ENCODE measurements at places on chromosomes 2 and 18.

DNA sequence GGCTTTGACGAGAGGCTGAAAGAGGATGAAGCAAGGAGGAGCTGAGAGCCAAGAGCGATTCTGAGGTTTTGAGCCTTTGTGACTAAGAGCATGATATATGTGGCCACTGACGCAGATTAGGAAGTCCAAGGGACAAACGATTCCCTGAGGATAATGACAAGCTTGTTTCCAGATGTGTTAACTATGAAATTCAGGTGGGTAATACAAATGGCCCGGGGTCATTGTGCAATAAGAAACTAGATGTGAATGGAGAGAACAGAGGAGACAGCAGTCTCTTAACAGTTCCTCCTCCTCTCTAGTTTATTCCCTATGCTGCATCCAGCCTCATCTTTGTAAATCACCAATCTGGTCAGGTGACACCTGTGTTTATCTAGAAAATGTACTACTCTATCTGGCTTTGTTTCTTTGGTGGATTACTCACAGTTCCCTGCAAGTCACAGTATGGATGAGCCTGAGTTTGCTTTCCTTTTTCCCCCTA is 84.2 kb downstream of the SOCS6 start:
- no peak for DNase-seq

DNA sequence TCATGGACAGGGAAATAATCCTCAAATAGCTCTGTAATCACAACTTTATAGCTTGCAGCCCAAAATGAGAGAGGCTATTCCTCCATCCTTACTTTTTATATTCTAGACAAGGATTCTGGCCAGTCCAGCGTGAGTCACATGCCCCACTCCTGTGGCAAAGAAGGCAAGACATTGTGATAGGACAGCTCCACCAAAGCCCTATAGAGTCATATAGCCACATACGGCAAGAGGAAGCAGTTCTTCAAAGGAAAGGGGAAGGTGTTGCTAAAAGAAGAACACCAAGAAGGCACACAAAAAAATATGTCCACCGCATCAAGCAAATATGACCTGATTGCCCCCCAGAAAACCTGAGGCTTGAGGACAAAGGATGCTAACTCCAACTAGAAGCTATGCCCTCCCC is 3.4 kb upstream of the GFPT1 start:
- no peak for DNase-seq

GRCh38 chr18:7958081-7958896 is 391.2 kb downstream of the PTPRM start:
- DNase-seq = no peak

DNA sequence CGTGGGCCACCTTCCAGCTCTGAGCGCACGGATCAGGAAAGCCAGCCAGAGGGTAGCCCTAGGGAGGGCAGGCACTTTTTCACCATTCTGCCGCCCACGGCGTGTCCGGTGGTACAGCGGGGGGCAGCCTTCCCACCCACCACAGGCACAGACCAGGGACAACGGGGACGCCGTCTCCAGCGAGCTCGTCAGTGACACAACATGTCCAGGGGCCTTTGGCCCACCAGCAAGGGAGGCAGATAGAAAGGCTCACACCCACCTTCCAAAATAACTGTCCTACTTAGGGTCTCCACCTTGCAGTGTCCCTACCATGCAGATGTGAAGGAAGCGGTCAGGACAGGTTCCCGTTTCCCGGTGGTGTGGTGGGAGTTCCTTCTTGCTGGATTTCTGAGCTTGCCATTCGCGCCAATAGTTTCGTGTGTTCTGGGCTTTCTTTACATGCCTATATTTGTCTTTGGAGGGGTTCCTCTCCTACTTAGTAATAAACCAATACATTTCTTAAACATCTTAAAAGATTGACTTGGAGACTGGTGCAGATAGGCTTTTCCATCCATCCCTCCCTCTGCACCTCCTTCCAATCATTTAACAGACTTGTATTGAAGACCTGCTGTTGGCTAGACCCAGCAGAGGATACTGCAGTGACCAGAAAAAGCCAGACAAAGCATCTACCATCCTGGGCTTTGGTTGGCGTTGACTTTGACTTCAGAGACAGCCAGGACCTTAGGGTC is 872 bp downstream of the ASB1 start:
- no peak for DNase-seq

DNA sequence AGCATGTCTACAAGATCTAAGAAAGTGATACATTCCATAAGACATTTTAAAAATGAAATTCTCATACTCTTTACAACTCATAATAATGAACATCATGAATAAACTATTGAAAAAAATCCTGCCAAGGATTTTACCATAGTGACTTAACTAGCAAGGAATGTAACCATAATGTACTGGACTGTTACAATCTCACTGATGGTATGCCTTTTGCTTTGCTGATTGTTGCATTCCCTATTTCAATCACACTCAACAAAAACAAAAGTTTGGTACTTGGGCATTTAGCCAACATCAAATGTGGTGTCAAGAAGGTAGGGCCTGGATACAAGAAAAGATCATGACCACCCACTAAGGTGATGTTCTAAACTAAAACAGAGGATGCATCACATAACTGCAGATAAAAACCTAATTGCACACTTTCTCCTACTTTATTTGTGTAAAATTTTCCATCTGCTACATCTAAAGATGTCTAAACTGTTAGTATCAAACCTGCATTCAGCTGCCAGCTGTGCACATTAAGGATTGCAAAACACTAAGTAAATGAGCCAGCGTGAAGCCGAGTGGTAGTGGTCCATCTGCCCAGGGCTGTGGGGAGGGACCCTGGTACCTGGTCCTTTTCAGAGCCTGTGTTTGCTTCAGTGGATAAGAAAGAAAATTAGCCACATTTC is 564.4 kb downstream of the ZEB2 start:
- no peak for DNase-seq

DNA sequence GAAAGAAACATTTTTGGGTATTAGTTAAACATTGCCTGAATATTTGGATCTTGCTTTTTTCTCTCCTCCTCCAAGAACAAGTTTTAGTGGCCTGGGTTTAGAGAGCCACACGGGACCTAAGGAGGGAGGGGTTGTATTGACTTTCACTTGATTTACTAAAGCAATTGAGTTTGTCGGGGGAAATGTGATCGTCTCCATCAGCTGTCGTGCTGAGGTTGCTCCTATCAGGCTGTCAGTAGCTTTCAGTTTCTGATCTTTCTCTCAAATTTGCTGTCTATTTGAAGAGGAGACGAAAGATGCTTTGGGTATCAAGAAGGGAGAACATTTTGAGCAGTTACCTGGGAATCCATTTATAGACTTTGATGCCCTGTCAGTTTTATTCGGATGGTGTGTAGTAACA is 106.0 kb downstream of the SETBP1 start:
- no peak for DNase-seq

DNA sequence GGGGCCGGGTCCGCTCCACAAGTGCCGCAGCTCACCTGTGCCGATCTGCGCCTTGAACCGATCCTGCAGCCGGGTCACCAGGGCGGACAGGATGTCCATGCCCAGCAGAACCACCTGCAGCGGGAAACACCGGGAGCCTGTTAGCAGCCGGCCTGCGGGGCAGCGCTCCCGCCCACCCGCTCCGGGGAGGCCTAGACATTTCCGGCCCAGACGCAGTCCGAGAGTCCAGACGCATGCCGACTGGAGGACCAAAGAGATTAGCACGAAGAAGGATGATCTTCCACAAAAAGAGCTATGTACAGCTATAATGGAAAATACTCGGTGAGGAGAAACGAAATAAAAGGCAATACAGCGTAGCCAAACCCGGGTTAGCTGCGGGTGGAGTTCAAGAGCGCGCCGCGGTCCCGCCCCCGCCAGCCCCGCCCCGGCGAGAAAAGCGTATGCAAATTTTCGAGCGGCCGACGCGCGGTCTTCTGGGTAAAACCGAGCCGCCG is 421 bp upstream of the RNU4ATAC start:
- DNase-seq = peak; percentile 95

- DNase-seq = no peak
These were observed 43.7 kb upstream of the CAB39 start for GRCh38 chr2:230668939-230669303.

GRCh38 chr2:173657996-173658717 is 303.5 kb downstream of the CDCA7 start:
- DNase-seq = no peak

DNA sequence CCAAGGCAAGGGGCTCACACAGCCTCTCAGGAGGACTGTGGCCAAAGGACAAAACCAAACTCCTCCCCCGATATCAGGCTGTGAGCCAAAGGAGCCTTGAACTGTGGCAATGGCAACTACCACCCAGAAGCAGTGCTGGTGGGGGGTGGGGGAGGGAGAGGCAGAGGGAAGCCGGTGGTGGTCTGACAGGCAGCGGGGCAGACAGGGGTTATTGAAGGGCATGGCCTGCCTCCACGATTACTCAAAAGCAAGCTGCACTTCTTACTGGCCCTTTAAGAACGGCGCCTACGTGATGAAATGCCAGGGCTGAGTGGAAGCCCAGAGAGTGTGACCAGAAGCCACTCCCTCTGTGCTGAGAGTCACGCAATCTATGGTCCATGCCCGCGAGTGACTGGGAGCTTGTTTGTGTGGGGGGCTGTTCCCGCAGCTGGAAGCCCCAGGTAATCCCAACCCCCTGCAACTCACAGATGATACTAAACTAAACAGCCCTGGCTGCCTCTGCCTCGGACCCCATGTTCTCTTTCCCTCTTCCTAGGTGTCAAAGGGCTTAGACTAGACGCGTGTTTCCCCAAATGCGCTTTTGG is 128.2 kb upstream of the CXCR4 start:
- DNase-seq = no peak

- DNase-seq = no peak
These were observed 487.6 kb downstream of the PIK3C3 start for GRCh38 chr18:42442656-42443055.

DNA sequence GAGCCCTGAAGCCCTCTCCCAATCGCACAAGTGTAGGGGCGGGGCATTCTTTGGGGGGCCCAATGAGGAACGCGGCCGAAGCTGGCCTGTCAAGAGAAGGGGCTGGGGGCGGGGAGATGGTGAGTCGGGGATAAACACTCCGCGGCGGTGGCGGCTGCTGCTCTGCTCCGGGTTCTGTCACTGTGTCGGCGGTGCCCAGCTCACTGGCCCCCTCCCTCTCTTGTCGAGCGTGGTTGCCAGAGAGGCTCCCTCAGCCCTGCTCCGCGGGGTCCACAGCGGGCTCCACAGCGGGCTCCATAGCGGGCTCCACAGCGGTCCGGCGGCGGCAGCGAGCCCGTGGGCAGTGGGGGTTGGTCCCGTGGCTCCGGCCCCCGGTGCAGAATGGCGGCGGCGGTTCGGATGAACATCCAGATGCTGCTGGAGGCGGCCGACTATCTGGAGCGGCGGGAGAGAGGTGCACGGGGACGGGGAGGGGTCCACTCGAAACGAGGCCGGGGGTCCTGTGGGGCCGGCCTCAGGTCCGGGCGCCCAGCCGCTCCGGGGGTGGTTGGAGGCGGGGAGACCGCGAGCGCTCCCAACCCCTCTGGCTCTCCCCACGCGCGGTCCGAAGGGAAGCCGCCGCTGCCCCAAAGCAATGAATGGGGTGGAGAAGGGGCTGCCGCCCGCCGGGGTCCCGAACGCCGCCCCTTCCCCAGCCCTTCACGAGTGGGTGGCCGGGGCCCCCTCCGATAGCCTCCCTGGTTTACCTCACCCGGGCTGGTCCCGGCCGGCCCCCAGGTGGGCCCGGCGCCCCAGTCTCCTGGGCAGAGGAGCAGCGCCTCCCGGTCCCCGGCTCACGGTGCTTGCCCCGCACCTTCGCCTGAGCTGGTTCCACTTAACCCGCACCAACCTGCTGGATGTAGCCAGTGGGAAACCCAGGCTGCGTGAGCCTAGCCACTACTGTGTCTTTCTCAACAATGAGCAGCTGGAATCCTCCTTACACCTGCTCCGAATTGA is at the start of gene MXD1:
TSS of gene MXD1 (plus strand) at position 160 of the 996 bp plus-strand sequence. CDS start at position 382, 222 bp downstream.
- peak; percentile 98 for DNase-seq

- no peak for DNase-seq
These were observed at the start of gene KHK for GRCh38 chr2:27086724-27087593. Gene KHK, plus strand, starts transcription at chr2:27086772. Its CDS starts 488 bp downstream, at chr2:27087260.

DNA sequence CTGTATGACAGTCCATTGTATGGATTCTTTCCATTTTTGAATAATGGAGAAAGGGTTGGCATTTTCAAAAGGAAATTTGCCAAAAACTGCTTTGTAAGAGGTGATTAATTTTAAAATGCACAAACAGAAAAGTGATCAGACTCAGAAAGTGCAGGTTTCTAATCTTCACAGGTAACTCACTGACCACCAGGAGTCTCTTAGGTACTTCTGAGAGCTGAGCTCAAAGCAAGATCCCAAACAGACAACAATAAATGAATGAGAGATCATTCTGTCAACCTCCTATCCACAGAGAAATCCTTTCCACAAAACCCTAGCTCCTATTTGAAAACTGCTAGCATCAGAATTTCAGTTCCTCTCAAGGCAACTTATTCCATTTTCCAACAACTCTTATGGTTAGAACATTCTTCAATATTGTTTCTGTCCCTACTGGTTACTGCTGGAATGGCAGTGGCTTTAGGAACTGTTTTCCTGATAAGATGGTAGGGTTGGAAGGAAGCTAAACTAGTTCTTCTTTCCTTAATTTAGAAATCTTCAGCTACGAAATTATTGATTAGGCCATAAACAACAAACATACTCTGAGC is 20.6 kb upstream of the HAAO start:
- no peak for DNase-seq

DNA sequence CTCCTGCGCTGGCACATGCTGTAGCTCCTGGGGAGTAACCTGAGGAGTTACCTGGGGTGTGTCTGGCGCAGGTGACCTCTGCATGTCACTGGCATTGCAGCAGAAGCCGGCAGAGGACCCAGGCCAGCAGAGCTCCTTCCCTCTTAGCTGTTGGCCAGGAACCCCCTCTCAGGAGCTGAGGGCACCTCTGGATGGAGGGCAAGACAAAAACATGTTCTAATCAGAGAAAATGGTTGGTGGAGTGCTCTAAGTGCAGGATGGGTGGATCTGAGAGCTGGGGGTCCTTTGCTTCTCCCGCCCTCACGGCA is 44.9 kb upstream of the SNTG2 start:
- DNase-seq = no peak

- DNase-seq = no peak
These were observed 73.9 kb upstream of the SOX11 start for GRCh38 chr2:5618271-5618670.

- DNase-seq = no peak
These were observed 9.6 kb downstream of the PTGR3 start for GRCh38 chr18:75199327-75199726.

- no peak for DNase-seq
These were observed 191.6 kb downstream of the SEPTIN10 start for GRCh38 chr2:109422071-109422757.

GRCh38 chr2:45439788-45440773 is 171.0 kb downstream of the SRBD1 start:
- no peak for DNase-seq

GRCh38 chr2:67792681-67793091 is 270.1 kb downstream of the C1D start:
- no peak for DNase-seq

GRCh38 chr2:134136731-134137130 is 117.1 kb upstream of the MGAT5 start:
- no peak for DNase-seq

- no peak for DNase-seq
These were observed 48.8 kb downstream of the C2orf42 start for GRCh38 chr2:70141902-70142589.

DNA sequence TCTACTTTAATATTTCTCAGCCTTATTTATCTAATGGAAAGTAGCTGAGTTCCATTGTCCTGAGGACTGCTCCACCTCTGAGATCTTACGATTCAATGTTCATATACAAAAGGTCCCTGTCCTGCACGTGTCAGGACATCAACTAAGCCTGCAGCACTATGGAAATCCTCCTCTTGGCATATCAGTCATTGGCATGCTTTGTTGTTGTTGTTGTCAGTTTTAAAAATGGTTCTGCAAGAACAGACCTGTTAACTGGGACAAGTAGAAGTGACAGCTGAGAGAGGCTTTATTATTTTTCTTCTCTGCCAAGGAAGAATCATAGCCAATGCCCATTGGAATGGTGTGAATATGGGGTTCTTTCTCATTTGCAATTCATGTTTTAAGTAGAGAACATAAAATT is 450.1 kb upstream of the PKDCC start:
- DNase-seq = no peak

Data from left lung (tissue), 14 donors.